KG1 (cell line): ENCODE measurements at places on chromosomes 5 and 9.

DNA sequence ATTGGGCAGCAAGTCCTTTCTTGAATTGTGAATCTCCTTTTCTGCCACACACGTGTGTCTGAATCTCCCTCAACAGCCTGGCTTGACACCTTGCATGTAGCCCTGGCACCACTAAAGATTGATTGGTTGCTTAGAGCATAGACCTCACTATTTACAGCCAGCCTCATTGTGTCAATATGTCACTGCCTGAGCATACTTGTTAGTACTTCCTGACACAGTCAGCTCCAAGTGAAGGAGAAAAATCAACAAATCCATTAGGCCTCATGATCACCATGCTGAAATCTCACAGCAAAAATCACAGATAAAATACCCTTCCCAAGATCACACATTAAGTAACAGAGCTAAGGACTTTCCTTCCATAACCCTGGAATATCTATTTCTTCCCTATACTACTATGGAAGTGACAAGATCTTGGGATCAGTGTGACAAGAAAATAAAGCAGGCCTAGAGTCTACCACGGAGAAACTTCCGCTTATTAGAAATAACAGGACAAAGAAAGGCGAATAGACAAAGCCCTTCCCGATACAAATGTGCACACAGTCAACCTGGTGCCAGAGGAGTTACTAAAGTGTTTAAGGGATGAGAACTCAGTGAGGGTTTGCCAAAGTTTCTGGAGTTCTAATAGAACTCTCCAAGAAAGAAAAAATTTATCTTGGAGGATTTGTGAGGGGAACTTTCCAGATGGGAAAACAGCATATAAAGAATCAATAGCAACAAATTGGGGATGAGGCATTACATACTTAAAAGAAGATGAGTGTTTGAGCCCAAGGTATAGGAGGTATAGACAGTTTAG lies 5.6 kb upstream of the ARL15 start:
- no peak for DNase-seq

- DNase-seq, result no peak
These were observed 49.5 kb upstream of the ALDH1B1 start for GRCh38 chr9:38343037-38343436.

- DNase-seq, result no peak
These were observed 57.6 kb upstream of the RANBP3L start for GRCh38 chr5:36359267-36359666.

DNA sequence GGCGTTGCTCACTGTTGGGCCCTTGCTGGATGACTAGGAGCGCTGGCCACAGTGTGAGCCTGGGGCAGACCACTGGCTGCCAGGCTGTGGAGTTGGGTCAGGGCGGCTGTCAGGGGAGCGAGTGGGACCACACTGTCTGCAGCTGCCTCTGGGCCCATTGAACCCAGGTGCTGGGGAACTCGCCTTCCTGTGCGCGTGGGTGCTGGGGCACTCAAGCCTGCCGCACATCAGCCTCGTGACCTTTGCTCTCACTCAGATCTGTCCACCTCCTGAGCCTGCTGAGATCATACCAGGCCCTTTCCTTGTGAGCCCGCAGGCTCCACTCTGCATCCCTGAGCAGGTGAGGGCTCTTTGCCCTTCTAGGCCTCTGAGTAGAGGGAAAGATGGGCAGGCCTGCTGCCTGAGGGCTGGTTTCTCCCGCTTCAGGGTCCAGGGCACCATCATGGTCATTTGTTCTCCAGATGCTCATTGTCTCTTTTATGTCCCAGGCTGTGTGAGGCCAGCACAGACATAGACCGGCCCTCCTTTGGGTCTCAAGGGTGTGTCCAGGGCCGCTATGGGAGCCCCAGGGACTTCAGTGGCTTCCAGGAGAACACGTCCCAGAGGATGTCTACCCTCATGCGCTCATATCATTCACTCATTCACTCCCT lies 26.5 kb downstream of the WNK2 start:
- no peak for DNase-seq

GRCh38 chr9:4433379-4433778 lies 56.9 kb upstream of the SLC1A1 start:
- DNase-seq, result no peak

DNA sequence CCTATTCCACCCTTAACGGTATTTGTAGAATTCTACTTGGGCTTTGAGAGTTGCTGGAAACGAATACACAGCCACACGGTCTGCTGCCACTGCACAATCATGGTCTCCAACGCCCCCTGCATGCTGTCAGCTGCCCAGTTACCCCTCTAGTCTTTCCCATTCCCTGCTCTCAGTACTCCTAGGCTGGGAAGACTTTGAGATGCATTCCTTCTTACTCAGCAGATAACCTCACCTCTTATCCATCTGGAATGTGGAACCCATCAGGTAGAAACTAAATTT lies 92.8 kb downstream of the ANKH start:
- no peak for DNase-seq

DNA sequence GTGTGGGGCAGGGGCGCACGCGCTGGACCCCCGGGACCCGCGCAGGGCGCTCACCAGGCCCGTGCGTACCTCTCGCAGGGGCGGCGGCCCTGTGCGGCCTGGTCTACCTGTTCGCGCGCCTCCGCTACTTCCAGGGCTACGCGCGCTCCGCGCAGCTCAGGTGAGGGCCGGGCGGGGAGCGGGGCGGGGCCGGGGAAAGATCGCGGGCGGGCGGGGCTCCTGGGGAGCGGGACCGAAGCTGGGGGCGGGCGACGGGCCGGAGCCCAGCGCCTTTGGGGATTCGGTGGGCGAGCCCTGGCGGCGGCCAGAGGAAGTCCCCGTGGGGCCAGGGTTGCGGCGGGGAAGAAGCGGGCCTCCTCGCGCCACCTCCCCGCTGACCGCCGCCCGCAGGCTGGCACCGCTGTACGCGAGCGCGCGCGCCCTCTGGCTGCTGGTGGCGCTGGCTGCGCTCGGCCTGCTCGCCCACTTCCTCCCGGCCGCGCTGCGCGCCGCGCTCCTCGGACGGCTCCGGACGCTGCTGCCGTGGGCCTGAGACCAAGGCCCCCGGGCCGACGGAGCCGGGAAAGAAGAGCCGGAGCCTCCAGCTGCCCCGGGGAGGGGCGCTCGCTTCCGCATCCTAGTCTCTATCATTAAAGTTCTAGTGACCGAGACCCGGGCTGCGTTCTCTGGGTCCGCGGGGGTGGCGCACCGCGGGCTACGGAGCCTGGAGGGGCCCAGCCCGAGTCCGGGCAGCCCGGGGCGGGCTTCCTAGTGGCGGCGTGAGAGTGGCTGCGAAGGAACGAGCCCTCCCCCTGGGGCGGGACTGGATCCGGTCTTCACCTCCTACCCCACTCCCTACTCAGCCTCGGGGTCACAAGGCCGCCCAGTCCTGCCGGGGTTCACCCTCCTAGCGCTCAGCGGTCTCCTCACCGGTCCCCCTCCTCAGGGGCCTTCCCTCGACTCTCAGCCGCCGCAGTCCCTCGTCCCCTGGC lies 2.4 kb downstream of the LTC4S start:
- peak; percentile 47 for DNase-seq

DNA sequence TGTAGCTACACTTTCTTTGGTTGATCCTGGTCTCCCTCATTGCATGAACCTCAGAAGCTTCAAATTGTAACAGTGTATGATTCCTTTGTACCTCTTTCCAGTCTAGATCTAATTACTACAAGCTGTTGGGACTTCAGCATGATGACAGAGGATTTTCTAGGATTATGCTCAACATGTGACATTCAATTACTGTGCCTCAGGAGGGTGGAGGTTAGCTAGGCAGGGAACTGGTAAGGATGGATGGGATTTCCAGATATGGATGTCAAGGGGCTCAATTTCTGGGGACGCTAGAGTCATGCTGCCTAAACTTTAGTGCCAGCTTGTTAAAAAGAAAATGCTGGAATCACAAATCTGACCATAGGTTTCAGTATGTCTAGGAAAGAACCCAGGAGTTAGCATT lies 29.2 kb upstream of the GLRA1 start:
- no peak for DNase-seq

DNA sequence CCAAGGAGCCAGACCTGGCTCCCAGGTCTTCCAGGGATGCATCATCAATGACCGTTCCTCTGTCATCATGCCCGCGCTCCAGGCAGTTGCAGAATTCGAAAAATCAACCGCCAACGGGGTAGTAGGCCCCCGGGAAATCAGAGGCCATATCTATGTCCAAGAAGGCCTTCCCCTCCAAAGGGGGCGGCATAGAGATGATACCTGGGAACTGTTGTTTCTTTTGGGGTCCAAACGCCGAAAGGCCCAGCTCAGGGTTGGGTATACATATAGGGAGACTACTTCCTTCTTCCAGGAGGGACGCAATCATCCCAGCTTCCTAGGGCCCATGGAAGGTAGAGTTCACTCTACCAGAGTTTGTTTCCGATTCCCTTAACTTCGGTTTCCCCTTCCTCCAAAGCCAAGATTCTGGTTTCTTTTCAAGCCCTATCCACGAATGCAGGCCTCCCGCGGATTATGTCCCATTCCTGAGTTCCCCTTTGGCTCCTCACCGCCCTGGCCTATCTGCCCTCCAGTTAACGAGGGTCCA lies 754 bp downstream of the DCAF12 start:
- DNase-seq, result no peak

DNA sequence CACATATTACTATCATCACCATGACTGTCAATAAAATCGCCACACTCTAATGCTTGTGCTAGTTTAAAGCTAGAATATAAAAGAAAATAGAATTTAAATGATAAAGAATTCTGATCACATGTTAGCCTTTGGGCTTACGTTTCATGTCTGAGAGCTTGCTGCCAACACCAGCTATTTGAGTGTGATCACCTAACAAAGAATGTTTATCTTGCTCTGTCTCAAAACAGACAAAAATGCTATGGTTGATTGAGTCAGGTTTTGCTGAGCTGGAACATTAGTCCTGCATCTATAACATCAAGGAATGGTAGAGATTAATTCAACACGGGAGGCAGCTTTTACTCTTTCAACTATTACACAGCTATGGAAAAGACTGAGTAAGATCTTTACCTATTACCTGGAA lies 50.7 kb downstream of the MSX2 start:
- DNase-seq, result no peak

- no peak for DNase-seq
These were observed 17.8 kb downstream of the INIP start for GRCh38 chr9:112700085-112700484.

- DNase-seq, result no peak
These were observed 43.9 kb upstream of the GLIPR2 start for GRCh38 chr9:36092509-36093215.

GRCh38 chr5:38008198-38008597 lies 168.4 kb upstream of the GDNF start:
- no peak for DNase-seq

GRCh38 chr5:150419630-150420270 lies 7.0 kb upstream of the CD74 start:
- no peak for DNase-seq

DNA sequence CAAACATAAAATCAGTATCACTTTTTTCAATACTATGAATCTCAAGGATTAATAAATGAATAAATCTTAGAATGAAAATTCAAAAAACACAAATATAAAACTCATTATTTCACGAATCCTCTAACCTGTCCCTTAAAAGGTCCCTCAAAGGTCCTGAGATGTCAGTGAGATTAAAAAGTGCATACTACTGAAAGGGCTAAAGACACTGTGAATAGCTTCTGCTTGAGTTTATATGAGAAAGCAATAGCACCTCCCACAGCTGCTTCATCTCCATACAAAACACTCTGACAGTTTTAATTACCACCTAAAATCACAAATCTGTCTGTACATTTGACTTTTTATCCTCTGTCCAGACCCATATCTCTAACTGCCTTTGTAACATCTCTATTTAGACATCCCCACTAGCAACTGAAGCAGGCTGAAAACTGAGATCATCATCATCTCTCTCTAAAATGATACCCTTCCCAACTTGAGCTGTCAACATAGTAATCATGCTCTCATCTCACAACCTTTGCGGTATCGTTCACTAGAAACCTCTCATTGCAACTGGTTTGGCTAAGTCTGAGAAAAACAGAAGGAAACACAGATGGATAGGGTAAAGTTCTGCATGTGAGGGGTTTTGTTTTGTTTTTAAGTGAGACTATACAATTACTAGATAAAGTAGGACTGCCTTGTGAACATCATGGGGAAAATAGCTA lies 56.3 kb downstream of the TBCA start:
- DNase-seq, result no peak

DNA sequence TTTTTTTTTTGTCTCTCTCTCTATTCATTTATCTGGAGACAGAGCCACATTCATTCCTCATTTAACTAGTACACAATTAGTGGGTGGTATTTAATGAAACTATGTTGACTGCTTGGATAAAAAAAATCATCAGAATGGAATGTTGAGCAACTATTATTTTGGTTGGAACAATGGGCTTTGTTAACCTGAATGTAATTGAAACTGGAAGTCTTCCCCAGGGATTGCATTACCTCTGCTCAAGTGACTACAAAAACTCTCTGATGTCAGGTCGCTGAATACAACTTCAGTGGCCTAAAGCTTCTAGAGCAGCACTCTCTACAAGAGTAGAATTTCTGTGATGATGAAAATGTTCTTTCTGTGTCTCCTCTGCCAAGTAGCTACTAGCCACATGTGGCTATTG lies 295.8 kb downstream of the DEPDC1B start:
- DNase-seq, result no peak

GRCh38 chr5:137236849-137237507 lies 262.1 kb downstream of the SPOCK1 start:
- no peak for DNase-seq

- DNase-seq, result no peak
These were observed 11.7 kb downstream of the SPDL1 start for GRCh38 chr5:169595172-169595820.

GRCh38 chr9:127776195-127776923 lies 2.1 kb downstream of the SH2D3C start:
- peak; percentile 79 for DNase-seq

- DNase-seq, result no peak
These were observed 13.7 kb downstream of the ERMP1 start for GRCh38 chr9:5819174-5819573.

- DNase-seq, result no peak
These were observed 427.8 kb upstream of the C9orf72 start for GRCh38 chr9:28001096-28001495.

DNA sequence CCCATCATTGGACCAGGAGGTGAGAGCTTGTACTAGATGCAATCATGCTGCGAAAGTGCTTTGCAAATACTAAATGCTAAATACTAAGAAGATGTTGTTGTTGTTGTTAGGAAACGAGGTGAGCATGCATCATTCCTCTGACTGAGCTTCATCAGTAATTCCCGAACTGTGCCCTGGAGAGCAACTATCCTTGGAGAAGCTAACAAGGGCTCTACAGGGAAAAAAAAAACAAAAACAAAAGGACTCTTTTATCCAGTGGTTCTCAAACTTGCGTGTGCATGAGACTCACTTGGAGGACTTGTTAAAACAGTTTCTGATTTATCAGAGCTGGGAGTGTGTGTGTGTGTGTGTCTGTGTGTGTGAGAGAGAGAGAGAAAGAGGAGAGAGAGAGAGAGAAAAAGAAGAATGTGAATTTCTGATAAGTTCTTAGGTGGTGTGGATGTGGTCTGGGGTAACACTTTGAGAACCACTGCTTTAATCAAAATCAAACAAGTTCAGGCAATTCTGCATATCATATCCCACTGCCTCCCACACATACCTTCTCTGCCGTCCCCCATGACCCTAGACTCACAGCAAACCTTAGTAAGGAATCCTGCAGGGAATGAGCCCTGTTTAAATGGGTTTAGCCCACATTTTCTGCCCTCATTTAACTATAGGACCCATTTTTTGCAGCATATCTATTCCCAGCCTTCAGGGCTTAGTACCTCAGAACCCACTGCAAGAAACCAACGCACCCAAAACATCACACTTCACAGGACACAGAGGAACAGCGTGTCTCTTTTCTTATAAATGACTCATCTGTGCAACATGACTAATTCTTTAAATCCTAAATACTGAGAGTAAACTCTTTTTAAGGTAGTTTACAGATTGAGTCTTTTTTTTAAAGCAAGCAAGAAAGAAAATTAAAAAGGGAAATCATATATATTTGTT lies 48.9 kb downstream of the PDE6A start:
- DNase-seq, result no peak

GRCh38 chr9:121700165-121700831 lies 48.9 kb downstream of the DAB2IP start:
- no peak for DNase-seq
